Smooth muscle cell of the umbilical artery (primary cell): ENCODE measurements at places on chromosomes 3 and 15. TPM values are rescaled to one million over a fixed set of nuclear protein-coding genes. Genes with fewer than 3 reads are reported as not detected.

Gene GPR149
- total RNA-seq: not detected in 2 replicates

Gene LMAN1L
- not detected in 2 replicates for total RNA-seq

Gene DLL4
- total RNA-seq: 0.14 and 0.30 TPM in 2 replicates

Gene HIGD2B
- not detected in 2 replicates for total RNA-seq

Gene PLSCR5
- total RNA-seq: not detected in 2 replicates

Gene SECISBP2L
- total RNA-seq: 24.9 and 29.8 TPM in 2 replicates
